Activated T-cell treated with anti-CD3 and anti-CD28 coated beads for 4 hours (primary cell): ENCODE measurements at places on chromosomes 13 and 19.

DNA sequence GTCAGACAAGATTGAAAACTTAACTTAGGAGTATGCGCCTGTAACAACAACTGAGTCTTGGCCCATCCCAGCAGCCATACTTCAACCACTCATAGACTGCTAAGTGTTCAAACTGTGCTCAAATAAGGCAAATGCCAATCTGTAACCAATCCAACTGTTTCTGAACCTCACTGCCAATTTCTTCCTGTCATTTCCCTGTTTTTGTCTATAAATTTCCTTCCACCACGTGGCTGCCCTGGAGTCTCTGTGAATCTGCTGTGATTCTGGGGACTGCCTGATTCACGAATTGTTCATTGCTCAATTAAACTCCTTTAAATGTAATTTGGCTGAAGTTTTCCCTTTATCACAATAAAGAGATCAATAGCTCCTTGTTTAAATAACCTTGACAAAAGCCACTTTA, 50.8 kb upstream of the FREM2 start:
- no peak for DNase-seq

- no peak for DNase-seq
Measured at GRCh38 chr13:37457612-37458011, 141.0 kb downstream of the POSTN start.

DNA sequence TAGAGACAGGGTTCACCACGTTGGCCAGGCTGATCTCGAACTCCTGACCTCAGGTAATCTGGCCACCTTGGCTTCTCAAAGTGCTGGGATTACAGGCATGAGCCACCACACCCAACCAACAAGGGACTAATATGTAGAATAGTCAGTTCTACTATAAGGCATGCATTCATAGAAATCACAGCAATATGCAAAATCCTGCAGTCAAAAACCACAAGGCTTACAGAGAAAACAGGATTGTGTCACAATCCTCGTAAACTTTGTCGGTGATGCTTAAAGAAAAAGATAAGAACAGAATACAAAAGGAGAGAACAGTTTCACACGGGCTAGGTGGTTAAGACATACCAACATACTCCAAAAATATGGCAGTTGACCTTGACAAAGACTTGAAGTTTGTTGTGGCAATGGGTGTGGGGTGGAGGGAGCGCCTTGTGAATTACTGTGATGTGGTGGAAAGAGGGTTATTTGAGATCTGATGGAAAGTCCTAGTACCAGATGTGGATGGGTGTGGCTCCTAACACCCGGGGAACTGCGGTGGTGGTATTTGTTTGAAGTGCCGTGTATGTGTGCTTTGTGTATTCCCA, 12.4 kb downstream of the NOSIP start:
- DNase-seq: no peak

DNA sequence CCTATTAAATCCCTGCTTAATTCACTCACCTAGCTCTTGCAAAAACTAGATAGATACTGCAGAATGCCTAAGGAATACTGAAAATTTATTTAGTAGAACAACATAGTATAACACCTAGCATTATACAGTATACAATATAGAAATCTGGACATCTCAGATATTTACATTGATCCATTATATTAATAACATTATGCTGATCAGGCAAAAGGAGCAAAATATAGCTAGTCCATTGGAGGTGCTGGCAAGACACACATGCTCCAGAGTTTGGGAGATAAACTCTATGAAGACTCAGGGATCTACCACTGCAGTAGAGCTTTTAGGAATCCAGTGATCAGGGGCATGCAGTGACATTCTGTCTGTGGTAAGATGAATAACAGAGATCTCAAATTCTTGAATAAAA, 357.6 kb downstream of the TBC1D4 start:
- no peak for DNase-seq

DNA sequence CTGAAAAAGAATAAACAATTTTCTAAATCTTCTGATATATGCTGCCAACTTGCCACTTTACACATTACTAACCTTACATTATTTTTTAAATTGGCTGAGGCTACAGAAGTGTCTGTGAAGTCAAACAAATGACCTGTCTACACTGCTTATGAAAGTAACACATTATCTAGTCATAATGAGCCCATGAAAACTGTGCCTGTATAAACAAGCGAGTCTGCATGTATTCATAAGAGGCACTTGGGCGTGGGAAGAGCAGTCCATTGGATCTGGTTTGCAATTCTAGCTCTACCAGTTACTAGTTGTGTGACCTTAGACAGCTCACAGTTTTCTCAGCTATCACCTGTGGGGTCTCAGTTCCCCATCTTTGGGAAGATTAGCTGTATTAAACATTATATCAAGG, 3.1 kb downstream of the VPS36 start:
- no peak for DNase-seq

DNA sequence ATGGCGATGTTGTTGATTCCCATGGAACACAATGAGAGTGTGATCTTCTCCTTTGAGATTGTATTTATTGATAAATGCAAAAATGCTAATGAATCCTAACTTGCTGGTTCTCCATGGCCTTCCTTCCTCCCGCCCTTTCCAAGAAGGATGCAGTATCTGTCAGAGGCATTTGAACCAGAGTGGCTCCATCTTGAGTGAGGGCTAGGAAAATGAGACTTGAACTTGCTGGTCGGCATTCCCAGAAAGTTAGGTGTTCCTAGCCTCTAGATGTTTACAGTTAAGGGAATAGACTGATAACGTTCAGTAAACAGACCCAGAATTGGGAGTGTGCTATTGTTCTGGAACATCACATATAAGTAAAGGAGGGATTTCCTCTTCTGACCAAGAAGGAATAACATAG, 44.2 kb upstream of the PSG2 start:
- no peak for DNase-seq

DNA sequence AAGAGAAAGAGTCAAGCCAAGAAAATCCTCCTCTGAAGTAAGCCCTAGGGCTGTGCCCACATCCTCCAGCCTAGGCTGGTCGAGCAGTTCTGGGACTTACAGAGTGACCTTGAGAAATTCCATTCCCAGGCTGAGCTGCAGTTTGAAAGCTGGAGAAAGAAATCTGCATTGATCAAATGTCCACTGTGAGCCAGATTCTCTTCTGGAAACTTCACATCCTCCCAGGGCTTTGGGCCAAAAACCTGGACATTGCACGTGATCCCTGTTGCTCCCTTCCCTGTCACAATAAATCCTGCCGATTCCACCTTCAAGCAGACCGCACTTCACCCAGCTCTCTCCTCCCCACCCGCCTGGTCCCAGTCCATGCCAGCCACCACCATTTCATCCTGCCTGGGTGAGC, 15.7 kb downstream of the TMEM143 start:
- no peak for DNase-seq

GRCh38 chr19:49148784-49149651, 6.2 kb downstream of the HRC start:
- peak; percentile 73 for DNase-seq

DNA sequence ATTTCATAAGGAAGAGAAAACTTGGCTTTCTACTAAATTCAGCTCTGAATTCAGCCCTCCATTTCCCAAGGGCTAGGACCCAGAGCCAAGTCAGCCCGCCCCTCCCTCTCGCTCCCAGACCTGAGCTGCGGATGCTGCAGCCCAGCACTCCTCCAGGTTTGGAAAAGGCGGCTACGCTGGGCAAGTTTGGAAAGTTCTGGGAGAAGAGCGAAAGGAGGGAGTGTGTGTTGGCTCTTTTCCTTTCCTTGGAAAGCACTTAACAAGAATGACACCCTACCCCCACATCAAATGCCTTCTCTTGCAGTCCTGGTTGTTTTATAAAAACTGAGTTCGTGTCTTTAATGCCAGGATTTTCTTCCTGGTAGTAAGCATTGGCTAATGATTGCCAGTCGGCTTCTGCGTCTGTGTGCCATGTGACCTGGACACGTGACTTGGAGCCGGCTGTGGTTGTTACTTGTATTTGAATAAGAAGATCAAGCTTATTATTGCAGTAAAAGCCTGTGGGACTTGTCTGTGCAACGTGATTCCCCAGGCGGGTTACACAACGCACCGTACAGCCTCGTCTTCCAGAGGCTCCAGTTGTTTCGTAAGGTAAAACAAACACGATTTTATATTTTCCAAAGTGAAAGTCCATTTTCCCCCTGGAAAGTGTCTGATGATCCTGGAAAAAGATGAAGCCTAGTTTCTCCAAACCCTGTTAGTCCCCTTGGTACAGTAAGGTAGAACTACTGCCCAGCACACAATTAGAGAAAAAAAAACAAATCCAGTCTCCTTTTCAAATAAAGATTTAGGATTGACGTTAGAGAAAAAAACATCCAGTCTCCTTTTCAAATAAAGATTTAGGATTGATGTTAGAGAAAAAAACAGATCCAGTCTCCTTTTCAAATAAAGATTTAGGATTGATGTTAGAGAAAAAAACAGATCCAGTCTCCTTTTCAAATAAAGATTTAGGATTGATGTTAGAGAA, 26.8 kb upstream of the UBE2L5 start:
- DNase-seq: peak; percentile 47

- DNase-seq: no peak
Measured at GRCh38 chr19:30742406-30742938, 370.3 kb downstream of the ZNF536 start.

DNA sequence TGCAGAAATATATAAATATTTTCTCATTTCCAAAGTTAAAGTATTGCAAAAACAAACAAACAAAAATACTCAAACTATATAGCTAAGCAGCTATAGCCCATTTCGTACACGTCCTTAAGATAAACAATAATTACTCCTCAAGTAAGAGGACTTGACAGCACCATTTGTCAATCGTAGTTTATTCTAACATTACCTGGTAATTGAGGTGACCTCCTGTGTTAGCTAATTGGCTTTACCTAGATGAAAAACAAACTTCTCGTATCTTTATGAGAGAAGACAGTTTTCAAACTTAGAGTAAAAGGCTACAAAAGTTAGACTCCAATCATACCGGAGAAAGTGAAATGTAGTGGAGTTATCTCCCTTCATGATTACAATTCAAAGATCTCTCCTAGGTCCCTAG, 1876.1 kb upstream of the PCDH20 start:
- no peak for DNase-seq

- DNase-seq: no peak
Measured at GRCh38 chr19:14375055-14375581, 6.1 kb upstream of the ADGRE5 start.

DNA sequence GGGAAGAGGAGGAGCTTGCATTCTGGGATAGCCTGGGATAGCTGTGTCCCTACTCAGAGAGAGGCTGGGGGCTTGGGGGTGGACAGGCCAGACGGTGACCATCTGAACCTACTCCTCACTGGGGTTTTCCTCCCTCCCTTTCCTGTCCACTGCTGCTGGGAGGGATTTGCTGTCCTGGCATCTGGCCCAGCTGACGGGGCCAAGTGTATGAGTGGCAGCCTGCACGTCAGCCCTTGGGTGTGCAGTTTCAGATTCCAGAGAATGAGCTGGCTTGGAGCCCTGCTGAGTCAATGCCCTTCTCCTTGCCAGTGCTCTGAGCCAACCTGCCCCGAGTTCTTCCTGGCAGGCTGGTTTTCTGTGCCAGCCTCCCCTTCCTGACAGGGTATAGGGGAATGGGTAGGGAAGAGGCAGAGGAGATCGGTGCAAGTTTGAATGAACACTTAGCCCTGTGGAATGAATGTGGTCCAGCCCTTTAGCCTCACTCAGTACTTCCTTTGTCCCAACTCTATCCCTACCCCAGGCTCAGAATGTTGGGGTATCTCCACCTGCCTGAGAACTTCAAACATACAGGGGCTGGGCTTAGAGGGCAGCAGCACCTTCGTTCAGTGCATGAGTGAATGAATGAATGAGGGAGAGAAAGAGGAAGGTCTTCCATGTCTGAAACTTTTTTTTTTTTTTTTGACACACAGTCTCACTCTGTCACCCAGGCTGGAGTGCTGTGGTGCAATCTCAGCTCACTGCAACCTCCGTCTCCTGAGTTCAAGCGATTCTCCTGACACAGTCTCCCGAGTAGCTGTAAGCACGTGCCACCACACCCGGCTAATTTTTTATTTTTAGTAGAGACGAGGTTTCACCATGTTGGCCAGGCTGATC, 1.8 kb upstream of the ANGPTL4 start:
- DNase-seq: no peak

DNA sequence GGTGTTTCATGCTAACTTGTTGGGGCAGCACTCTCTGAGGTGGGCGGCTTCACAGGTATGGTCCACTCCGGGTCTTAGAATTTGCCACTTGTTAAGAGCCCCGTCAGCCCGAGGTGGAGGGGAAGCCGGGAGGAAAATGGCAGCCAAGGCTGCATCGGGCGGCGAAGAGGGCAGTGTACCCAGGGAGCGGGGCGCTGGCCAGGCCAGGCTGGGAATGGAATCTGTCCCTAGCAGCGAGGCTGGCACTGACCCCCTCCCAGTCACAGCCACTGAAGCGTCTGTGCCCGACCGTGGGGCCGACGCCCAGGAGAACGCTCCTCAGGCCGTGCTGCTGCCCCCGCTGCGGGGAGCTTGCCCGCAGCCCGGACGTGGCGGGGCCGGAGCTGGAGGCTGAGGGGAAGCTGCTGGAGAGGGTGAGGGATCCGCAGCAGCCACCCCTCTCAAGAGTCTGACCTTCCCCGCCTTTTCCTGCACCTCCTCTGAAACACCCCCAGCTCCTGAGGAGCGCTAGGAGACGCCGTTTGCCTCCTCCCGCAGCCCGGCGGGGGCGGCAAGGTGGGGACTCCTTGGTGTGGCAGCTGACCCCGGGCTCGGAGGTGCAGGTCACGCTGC, 313.8 kb upstream of the SPRY2 start:
- DNase-seq: no peak

DNA sequence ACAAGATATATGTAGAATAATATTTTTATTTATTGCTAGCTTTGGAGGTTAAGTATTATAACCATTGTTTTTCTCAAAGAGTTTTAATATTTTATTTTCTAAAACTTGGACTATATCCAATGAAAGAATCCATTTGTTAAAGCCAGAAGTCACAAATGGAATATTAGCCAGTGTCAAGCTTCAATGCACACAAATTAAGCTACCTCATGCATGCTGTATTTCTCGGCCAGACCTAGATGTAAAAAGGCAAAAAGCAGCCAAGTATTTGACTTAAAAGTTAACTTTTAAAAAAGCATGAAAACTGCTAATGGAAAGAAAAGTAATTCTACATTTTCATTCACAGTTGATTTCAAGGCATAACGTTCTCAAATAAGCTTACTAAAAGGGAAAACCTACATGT, 160.0 kb upstream of the ATXN8OS start:
- no peak for DNase-seq

- DNase-seq: no peak
Measured at GRCh38 chr13:62320129-62321108, 904.8 kb upstream of the PCDH20 start.

DNA sequence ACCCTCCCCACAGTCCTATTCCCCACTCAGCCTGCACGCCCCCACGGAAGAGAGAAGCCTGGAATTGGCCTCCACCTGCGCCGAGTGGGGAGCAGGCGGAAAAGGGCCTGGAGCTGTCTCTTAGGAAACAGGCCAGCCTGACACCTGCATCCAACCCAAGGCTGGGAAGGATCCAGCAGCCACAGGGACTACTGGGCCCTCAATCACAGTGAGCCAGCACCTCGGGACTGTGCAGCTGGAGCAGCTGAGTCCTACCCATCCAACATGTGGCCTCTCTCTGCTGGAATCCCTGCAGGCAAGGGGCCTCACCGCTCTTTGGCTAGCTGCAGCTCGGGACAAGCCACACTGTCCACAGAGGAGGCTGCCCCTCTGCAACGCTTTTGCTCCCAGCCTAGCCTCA, 8.3 kb upstream of the EPHX3 start:
- no peak for DNase-seq
